T1000 (cell line): ENCODE measurements at places on chromosomes 1 and 21.

DNA sequence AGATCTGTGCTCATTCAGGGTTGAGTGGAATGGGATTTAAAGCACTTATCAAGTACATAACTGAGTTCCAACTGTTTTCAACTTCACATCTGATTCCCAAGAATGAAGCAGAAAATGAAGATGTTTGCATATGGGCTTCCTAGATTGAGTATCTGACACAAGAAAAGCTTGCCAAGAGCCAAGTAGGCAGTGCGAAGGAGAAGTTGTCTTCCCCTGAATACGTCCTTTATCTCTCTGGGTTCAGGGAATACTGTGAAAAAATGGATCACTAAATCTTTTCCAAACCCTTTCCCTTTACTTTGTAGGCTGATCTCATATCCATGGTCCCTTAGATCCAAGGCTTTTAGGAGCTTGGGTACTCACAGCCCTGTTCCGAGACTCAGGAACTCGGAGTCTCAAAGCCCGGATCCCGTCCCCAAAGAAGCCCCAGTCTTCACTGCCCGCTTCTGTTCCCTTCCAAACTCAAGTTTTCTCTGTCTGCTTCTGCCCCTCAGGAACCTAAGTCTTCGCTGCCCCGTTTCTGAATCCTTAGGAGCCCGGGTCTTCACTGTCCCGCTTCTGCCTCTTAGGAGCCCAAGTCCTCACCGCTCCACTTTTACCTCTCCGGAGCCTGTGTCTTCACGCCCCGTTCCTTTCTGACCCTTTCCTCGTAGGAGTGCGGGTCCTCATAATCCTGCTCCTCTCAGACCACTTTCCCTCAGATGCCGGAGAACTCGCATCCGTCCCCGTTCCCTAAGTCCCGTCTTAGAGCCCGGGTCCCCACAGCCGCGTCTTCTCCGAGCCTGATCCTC, 616 bp downstream of the TAF12 start:
- DNase-seq: no peak

DNA sequence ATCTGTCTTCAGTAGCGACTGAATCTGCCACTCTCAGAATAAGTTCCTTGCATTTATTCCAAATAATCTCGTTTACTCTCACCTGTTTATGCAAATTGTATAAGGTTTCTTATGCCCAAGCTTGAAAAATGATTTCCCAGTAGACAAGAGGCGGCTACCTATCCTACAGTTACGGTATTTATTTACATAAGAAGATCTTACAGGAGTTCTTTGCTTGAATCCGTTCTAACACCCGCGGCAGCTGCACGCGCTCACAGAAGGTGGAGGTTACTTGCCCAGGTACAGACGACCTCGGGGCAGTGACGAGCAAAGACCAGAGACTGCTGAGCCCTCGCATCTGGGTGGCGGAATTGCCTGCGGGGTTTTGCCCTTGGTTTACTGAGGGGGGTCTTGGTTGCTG, 79.9 kb downstream of the SKI start:
- no peak for DNase-seq

- no peak for DNase-seq
Measured at GRCh38 chr1:29683472-29683871, 447.1 kb downstream of the PTPRU start.

- DNase-seq: no peak
Measured at GRCh38 chr1:193185901-193186731, at the start of gene B3GALT2. Gene B3GALT2 (minus strand): TSS chr1:193186613. CDS start chr1:193181562, 5,051 bp downstream.

GRCh38 chr1:55526716-55527115, 311.6 kb upstream of the USP24 start:
- DNase-seq: no peak

DNA sequence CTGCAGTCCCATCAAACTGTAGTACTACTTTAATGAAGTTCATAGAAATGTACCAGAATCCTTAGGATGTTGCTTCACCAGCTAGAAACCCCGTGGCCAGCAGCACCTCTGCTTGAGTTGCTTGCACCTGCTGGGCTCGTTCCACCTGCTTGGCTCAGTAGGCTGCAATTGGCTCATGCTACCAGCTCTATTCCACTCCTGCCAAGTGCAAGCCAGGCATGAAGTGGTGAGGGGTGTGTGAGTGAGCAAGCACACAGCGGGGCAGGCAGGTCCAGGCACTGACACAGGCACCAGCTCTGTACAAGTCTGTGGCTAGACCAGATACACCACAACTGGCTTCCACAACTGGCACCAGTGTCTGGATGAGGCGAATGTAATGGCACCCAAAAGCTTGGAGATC, 209.9 kb downstream of the AMY1C start:
- no peak for DNase-seq

- DNase-seq: no peak
Measured at GRCh38 chr1:2210786-2211185, 16.2 kb upstream of the FAAP20 start.

- DNase-seq: no peak
Measured at GRCh38 chr1:201537028-201537427, 1.9 kb upstream of the NAV1 start.

DNA sequence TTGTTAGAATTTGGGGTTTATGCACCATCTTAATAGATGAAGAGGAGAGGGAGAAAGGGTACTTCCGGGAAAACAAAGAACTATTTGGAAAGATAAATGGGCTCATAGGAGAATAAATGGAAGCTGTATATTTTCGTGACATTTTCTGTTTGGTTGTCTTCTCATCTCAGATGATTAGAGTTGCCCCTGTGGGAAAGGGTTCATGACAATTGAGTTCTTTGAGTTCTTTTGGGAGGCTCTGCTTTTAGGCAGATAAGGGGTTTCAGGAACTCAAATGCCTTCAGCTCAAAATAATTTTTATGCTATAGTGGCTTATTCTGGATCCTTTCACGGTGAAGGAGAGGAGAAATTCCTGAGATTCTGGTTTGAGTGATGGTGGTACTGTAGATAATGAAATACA, 63.6 kb downstream of the CAMTA1 start:
- no peak for DNase-seq

GRCh38 chr1:112033439-112034120, 44.1 kb upstream of the KCND3 start:
- no peak for DNase-seq

DNA sequence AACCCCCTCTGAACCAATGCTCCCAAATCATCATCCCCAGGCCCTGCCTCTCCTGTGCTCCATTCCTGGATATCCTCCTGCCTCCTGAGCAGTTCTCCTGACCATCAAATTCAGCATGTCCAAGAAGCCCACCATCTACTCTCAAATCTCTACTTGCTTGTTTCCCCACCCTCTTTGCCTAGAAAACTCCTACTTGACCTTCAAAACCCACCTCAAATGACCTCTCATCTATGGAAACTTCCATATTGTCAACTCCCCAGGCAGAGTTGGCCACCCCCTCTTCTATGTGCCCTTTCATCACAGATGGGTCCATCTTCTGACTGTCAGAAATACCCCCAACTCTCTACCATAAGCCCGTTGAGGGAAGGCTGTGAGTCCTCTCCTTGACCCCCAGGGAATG, 16.8 kb downstream of the ADGRB2 start:
- no peak for DNase-seq

DNA sequence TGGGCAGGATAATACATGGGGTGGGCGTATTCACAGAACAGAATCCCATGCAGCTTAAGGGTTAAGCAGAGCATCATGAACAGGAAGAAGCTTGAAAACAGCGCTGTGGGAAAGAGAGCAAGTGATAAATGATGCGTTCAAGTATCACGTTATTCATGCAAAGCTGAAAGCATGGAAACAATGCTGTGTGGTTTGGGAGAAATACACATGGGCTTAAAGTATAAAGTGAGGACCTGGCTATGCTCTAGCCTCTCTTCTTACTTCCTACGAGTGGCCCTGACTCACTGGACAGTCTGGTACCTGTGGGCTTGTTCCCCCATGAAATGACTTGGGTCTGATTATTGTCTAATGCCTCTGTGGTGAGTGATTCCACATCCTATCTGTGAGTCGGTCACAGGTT, 25.7 kb downstream of the TMPRSS2 start:
- no peak for DNase-seq

DNA sequence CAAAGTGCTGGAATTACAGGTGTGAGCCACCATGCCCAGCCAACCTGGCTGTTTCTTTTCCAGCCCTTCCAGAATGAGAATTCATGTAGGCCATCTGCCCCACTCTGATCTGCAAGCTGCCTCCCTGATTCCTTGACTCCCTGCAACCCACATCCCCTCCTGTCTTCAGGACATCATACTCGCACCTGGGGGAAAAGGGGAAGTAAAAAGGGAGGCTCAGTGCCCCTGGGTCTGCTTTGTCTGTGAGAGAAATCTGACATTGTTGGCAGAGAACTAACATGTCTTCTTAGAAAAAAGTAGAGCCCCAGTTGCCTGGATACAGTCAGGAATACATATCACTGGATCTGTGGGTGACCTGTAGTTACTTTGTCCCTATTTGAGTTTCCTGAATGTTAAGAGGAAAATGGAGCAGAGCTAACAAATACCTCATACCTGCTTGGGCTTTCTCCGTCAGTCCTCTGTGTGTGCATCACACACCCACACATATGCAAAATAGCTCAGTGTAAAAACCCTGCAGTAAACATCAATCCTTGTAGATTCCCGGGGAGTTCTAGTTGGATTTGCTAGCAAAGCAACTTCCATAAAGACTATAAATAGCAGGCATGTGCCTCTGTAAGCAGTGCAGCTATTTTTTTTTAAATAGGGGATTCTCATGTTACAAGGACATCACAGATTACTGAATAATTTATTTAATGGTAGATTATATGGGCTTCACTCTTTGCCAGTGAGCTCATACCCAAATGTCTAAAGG, 62.9 kb downstream of the TEX35 start:
- DNase-seq: no peak

- DNase-seq: no peak
Measured at GRCh38 chr1:156386949-156387869, 18.2 kb downstream of the RHBG start.

DNA sequence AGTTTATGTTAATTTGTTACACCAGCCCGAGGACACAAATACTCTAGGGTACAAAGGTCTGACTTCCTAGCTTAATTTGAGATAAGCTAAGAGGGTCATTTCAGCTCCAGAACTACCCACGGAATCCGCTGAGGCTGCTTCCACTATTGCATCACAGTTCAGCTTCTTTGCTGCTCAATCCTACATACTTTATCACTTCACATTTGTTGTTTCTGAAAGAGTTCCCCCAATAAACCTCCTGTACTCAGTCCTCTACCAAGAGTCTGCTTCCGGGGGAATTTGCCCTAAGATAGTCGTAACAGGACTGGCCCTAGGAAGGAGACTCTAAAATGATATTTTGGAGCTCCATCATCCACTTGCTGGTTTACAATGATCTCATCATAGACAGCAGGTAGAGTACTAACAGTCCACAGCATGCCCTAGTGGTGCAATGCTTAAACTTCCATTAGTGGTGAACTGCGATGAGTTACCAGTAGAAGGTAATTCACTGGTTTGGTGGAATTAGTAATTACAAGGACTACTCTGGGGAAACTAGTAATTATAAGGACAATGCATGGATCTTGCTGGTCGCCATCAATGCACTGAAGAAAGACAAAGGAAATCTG, 229.3 kb downstream of the USH2A start:
- DNase-seq: no peak

- peak; percentile 54 for DNase-seq
Measured at GRCh38 chr1:18907021-18907916, 4.9 kb upstream of the ALDH4A1 start.

- DNase-seq: no peak
Measured at GRCh38 chr1:165444897-165445370, at the start of gene RXRG. Gene RXRG (minus strand): TSS chr1:165445126. CDS start chr1:165444893, 233 bp downstream.
